ENCODE measurements at places on chromosomes 16 and 17. TPM values are rescaled to one million over a fixed set of nuclear protein-coding genes. Genes with fewer than 3 reads are reported as not detected.

GRCh38 chr17:80260069-80260535, 550 bp upstream of the RNF213 start:
- DNase-seq, result peak; percentile 36

DNA sequence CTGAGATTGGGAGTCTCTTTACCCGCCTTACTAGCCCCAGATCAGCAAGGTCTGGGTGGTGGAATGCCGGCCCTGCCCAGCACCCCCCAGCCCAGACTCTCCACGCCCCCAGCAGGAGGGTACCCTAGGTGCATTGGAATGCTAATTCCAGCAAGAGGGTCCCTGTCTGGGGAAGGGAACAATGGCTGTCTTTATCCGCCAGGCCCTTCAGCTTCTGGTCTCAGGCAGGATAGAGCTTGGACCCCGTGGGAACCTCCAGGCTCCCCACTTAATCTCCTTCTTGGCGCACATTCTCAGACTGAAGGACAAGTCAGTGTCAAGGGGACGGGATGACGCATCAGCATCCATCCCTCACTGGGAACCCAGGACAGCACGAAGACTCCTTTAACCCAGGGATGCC, 85.1 kb downstream of the LITAF start:
- DNase-seq, result no peak

DNA sequence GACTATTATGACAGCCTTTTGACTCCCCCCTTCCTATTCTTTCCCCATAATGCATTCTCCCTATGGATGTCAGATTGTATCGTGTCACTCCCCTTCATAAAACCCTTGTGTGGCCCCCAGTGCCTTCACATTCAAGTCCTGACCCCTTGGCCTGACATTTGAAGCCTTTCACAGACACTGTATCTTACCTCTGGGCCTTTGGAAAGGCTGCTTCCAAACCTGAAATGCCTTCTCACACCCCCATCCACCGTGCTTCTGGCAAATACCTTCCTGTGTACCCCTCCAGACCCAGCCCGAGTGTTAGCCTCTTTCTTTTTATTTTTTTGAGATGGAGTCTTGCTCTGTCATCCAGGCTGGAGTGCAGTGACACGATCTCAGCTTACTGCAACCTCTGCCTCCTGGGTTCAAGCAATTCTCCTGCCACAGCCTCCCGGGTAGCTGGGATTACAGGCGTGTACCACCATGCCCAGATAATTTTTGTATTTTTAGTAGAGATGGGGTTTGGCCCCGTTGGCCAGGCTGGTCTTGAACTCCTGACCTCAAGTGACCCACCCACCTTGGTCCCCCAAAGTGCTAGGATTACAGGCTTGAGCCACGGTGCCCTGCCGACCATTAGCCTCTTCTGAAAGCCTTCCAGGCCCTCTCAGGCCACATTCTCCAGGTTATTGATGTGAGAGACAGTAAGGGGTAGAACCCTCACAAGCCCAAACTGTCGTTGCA, 2.1 kb downstream of the ARMC5 start:
- no peak for DNase-seq

GRCh38 chr16:87344931-87345631, 27.9 kb upstream of the C16orf95 start:
- DNase-seq, result no peak

GRCh38 chr16:15907863-15908478, 19.6 kb upstream of the CEP20 start:
- peak; percentile 27 for DNase-seq

DNA sequence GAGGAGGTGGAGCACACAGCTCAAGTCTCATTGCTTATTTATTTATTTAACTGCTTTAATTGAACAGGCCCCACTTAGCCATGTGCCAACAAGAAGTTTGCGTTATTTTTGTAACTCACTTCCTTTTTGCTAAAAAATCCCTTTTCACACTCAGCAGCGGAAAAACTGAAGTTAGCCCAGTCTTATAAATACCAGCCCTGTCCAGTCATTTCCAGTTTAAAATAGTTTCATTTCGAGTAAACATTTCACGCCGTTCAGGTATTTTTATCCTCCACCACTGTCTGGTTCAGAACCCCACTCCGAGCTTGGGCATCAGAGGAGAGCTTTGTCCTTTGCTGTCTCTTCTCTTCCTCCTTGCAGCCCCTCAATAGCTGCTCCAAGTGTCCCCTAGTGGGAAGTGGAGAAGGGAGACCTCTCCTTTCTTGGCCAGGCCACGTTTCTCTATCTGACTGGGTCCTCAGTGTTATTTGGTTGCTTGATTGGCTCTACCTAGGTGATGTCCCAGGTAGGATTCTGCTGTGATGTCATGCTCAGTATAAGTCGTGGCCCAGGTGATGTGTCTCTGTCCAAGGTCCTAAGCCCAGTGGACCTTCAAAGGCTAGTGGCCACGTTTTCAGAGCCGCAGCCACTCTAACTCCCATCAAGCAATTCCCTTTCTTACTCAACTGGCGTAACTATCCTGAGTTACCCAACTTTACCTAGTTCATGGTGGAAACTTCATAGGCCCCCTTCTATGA, 53.0 kb upstream of the GAS7 start:
- no peak for DNase-seq

- peak; percentile 34 for DNase-seq
These were observed 83.5 kb downstream of the ADCY9 start for GRCh38 chr16:4032768-4033167.

GRCh38 chr17:74241431-74241830, 28.1 kb downstream of the TTYH2 start:
- DNase-seq, result peak; percentile 1

DNA sequence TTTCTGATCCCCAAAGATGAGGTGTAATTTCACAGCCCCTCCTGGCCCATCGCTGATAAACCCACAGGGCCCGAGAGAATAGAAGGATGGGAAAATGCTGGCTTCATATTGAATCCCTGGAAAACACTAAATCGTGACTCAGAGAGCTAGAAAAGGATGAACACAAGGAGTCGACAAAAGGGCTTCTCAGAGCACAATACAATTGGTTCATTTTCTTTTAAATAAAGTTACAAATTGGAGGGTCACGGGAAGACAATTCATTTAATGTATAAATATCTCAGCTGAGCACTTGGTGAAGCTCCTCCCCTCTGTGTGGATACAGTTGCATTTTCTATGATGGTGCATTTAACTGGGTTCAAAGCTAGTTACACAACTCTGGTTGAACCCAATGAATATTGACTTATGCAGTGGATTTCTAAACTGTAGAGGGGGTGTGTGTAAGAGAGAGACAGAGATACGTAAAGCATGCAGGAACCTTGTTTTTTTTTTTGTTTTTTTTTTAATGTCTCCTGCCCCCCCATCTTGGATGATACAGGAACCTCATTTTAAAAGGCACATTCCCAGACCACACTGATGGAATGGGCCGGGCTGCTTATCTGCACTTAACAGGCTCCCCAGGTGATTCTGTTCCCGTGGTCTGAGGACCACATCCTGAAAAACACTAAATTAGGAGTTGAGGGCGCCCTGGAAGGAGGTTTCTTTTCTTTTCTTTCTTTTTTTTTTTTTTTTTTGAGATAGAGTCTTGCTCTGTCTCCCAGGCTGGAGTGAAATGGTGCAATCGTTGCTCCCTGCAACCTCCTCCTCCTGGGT, 14.1 kb downstream of the TTYH2 start:
- DNase-seq, result no peak

GRCh38 chr17:50424246-50424995, 1.6 kb upstream of the ACSF2 start:
- DNase-seq, result no peak

- DNase-seq, result no peak
These were observed 11.0 kb upstream of the NFATC3 start for GRCh38 chr16:68073902-68074760.

- DNase-seq, result peak; percentile 44
These were observed 52.9 kb upstream of the LGALS9 start for GRCh38 chr17:27577884-27578717.

Gene HAGHL
- 24.1 TPM for total RNA-seq

Gene ADAP2
- total RNA-seq, result 3.1 TPM

Gene KRT23
- 1.2 TPM for total RNA-seq

Gene HLF
- 1.9 TPM for total RNA-seq

Gene TM4SF5
- total RNA-seq, result not detected
